Neural crest cell (in vitro differentiated cells): ENCODE measurements at places on chromosomes 7 and 10.

DNA sequence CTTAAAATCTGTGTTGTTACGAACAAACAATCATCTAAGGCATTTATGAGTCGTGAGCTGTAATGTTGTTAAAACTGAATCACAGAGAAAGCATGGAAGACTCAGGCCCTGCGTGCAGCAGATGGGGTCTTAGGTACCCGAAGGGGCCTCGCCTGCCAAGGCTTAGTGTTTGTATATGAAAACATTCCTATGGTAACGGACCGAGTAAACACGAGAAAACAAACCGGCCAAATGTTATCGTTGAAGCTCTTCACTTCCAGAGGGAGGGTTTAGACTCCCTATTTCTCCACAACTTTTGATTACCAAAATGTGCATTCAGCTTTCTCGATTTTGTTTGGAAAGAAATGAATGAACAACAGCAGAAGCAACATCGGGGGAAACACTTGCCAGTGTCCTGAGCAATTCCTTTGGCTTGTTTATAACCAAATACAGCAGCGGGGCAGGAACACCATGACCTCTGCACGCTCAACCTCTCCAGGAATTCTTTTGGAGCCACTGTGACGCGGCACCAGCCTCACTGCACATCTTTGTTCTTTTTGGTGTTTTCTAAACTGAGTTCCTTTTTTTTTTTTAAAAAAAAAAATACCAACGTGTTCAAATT lies 121.6 kb upstream of the KLF6 start:
- DNase-seq = no peak

- DNase-seq = no peak
Observed at GRCh38 chr7:148967032-148967372, 61.3 kb downstream of the PDIA4 start.

DNA sequence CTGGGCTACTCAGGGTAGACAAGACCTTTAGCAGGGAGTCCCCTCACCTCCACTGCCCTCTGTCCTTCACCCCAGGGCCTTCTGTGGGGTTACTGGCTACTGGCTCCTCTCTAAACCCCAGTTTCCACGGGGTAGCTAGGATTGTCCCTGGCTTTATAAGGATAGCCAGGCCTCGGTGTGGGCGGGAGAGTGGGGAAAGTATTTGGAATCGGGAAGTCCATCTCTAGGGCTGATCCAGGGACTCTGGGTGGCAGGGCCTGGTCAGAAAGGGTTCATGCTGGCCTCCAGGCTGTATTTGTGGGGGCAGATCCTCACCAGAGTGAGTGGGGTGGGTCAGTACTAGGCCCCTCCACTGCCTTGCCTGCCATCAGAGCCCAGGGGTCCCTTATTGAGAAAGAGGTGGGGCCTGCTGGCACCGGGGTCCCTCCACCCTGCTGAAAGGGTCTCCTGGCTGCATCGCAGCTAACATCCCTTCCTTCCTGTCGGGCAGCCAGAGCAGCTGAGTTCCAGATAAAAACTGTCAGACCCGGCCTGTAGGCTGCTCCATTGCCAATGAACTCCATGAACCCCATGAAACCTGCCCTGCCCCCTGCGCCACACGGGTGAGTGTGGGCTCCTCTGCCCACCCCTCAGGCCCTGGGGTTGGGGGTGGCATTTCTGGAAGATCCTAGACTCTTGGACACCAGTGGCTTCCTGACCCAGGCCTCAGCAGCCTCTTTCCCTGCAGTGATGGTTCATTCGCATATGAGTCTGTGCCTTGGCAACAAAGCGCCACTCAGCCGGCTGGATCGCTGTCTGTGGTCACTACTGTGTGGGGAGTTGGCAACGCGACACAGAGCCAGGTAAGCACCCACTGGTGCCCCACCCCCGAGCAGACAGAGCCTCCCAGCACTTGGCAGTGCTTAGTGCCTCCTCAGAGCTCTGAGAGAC lies 7.3 kb downstream of the ZMIZ2 start:
- no peak for DNase-seq

DNA sequence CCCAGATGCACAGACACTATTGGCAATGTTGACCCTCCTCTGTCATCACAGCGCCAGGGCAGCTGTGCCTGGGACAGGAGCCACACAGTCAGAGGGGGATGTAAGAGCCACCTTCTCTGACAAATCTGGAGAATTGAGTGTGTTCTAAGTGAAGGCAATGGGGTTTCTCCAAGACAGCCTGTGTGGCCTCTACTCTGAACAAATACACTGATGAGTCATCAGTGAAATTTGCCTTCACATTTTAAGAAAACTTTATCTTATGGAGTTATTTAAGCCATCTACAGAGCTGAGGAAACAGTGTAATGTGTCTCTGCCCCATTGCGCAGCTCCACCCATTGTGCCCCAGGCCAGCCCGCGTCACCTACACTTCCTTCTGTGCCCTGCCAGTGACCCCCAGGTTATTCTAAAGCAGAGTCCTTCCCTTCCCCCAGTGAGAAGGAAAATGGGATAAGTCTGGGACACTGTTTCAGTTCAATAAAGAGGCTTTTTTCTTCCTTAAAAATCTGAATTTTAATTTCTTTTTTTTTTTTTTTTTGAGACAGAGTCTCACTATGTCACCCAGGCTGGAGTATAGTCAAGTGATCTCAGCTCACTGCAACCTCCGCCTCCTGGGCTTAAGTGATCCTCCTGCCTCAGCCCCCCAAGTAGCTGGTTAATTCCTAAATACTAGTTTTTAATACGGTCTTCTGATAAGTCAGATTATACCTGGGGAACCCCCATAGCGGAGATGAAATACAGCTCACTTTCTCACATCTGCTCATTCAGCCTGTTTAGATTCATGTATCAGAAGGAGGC lies 21.8 kb downstream of the AKR1E2 start:
- DNase-seq = no peak

DNA sequence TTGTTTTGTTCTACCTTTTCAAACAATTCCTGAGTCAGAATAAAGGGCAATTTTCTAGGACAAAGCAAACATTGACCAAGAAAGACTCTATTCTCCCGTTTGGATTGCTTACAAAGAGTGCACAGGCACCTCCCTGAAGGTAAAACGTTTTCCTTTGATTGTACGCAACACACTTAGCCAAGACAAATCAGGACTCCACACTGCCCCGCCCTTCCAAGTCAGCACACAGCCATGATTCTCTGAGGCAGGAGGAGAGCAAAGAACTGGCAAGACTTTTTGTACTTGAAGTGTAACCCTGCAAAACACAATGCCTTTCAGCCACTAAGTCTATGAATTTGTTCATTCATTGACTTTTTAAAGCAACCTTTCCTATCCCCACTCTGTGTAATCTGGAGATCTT lies 85.0 kb upstream of the FAM180A start:
- no peak for DNase-seq

DNA sequence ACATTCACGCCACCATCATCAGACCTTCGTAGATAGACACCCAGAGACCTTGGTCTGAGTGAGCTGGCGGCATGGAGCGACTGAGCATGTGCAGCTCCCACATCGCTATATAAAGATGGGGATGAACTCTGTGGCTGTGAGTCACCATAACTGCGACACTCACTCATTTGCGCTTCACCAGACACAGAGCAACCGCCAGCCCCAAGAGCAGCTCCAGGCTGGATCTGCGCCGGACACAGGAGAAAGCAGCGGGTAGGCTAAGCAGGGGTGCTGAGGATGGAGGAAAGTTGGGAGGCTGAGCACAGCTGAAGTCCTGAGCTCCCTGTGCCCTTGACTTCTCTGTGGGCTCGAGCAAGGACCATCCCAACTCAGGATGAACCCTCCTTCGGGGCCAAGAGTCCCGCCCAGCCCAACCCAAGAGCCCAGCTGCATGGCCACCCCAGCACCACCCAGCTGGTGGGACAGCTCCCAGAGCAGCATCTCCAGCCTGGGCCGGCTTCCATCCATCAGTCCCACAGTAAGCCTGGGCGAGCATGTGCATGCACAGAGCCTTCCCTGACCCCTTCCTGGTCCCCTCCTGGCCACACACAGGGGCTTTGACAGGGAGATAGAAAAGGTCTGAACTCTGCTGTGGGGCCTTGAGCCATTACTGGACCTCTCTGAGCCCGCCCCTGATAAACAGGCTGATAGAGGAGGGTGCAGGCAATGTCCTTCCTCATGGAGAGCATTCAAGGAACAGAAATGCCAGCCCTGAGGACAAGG lies at the start of gene OPN4:
TSS of gene OPN4 (plus strand) at position 137 of the 762 bp plus-strand sequence. CDS start at position 374, 237 bp downstream.
- no peak for DNase-seq

DNA sequence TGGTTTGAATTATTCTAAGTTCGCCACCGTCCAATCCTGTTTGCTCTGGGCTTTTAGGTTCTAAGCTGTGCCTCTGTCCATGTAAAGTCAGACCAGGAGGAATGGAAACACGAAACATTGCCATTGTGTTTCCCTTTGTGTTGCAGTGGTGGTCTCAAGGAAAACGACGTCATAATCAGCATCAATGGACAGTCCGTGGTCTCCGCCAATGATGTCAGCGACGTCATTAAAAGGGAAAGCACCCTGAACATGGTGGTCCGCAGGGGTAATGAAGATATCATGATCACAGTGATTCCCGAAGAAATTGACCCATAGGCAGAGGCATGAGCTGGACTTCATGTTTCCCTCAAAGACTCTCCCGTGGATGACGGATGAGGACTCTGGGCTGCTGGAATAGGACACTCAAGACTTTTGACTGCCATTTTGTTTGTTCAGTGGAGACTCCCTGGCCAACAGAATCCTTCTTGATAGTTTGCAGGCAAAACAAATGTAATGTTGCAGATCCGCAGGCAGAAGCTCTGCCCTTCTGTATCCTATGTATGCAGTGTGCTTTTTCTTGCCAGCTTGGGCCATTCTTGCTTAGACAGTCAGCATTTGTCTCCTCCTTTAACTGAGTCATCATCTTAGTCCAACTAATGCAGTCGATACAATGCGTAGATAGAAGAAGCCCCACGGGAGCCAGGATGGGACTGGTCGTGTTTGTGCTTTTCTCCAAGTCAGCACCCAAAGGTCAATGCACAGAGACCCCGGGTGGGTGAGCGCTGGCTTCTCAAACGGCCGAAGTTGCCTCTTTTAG lies 46.3 kb upstream of the DMBT1 start:
- DNase-seq = no peak

DNA sequence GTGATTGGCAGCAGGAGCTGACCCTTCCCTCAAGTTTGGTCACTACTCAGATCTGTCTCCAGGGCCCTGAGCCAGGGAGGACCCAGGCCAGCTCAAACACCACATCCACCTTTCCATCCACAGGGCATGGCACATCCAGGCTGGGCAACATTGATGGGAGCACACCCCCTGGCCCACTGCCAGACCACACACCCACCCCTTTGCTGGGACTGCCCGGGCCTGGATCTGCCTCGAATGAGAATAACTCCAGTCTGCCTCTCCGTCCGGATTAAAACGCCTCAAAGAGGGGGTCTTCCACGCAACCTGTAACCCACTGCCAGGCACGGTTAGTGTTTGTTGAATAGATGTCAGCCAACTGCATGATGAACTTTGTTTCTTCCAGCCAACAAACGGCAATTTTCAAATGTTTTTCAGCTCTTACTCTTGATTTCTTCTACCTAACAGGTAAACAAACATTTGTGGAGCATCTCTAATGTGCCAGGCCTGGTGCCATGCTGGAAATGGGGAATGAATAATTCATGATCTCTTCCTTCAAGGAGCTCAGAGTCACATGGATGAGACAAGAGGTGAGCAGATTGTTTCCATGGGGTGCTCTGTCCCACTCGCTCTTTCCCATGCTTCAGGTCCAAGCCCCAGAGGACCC lies 41.0 kb upstream of the CHST15 start:
- DNase-seq = no peak

GRCh38 chr10:104925232-104925851 lies 284.3 kb downstream of the SORCS3 start:
- peak; percentile 56 for DNase-seq

DNA sequence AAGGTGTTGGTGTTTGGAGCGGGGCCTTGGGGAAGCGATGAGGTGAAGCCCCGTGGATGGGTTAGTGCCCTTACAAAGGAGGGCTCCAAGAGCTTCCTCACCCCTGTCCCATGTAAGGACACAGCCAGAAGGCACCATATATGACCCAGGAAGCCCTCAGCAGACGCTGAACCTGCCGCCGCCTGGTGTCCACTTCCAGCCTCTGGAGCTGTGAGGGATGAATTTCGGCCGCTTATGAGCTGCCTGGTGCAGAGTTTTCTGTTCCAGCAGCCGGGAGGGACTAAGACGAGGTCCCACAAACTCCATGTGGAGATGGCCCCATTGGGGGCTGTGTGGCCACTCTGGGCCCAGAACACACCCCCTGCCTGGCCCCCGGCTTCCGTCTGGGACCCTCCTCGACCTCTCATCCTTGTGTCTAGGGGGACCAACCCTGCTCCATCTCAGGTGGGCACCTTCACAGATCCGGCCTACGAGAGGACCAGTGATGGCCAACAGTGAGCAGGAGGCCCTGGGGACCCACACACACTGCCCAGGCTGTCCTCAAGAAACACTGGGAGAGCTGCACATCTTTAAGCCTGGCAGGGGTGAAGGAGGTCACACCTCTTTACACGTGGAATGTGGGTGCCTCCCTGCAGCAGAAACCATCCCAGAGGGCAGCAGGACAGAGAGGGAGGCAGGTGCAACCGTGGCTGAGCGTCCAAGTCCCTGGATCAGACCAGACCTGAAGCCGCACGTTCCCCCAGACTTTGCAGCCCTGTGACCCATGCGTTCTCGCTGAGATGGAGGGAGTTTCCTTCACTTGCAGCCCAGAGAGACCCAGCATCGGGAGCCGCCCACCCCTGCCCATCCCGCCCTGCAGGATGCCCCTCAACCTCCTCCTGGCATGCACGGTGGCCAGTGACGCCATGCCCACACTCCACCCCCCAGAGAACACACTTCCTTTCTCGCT lies 96.1 kb downstream of the PDGFA start:
- no peak for DNase-seq

- DNase-seq = no peak
Observed at GRCh38 chr7:20030915-20031362, 186.2 kb downstream of the MACC1 start.

DNA sequence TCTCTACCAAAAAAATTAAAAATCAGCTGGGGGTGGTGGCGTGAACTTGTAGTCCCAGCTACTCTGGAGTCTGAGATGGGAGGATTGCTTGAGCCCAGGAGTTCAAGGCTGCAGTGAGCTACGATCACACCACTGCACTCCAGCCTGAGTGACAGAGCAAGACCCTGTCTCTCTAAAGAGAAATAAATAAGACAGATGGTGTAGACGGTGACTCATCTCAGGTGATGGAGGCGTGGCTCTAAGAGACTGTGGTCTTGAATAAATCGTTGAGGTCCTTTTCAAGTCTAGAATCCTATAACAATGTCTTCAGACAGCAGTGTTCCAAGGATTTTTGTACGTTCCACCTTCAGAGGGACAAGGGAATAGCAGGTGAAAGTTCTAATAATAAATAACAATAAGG lies 53.8 kb upstream of the PFKFB3 start:
- no peak for DNase-seq

DNA sequence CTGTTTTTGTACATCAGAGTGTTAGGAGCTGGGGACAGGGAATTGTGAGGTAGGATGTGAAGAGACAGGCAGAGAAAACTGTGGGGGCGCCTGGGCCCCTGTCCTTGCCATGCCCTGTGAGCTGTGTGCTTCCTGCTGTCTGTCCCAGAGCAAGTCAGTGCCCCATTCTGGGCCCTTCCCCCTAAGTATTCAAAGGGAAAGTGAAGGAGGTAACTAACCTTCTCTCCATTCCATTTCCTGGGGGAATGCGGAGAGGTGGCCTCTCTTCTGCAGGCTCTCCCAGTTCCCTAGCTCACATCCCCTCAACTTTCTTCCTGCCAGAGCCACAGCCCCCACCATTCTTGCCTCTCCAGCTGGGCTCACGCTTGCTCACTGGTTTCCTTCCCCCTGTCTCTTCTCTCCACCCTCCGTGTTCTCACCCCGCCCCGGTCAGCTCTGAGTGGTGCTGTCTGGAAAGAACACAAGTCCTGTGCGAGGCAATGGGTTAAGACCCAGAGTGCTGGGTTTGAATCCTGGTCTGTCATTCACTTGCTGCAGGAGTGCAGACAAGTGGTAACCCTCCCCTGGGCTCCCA lies 9.7 kb upstream of the VSIR start:
- DNase-seq = no peak

GRCh38 chr10:52652431-52653262 lies 119.9 kb downstream of the MBL2 start:
- no peak for DNase-seq
